ENCODE measurements at places on chromosomes 4 and X.

- no peak for DNase-seq
Measured at GRCh38 chr4:152090543-152090942, 329.7 kb upstream of the GATB start.

DNA sequence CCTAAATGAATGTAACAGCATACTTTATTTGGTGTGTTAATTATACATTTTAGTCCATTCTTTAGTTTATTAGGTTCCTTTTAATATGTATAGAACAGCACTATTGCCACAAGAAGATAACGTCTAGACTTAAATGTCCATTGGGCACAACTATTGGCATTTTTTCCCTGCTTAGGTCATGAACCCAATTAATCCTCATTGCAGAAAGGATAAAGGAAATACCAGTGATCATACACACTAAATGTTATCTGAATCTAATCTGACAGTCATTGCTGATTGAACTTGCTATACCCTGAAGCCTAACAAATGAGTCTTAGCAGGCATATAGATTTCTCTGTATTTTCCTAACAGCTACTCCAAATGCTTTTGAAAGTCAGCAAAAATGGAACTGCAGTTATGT, 2250.0 kb upstream of the AGA start:
- no peak for DNase-seq

GRCh38 chrX:75603833-75604232, 81.0 kb upstream of the ZDHHC15 start:
- DNase-seq: no peak

DNA sequence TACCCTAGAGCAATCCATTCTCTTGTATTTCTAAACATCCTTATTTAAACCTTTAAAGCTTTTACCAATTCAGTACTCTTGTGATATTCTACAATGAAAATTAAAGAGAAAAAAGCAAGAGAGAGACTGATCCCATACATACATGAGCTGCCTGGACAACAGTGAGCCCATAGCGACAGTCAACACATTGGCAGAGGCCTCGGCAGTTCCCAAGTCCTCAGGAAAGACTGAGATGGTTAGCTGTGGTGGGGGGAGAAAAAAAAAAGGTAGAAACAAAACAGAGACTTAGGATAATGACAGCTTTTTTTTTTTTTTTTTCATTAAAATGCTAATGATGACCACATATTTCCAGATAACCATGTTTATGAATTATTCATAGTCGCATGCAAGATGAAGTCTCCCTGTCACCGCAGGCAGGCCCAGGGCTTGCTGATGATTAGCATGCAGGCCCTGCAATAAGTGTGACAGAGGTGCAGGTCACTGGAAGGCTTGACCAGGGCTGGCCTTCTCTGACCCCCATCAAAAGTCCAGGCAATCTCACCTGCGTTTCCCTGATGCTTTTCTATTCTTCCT, 148.8 kb downstream of the APBB2 start:
- DNase-seq: no peak

Data from right kidney (tissue), 9 donors.